Hematopoietic multipotent progenitor cell treated with erythropoietin and hydrocortisone succinate and interleukin-3 and kit ligand, for 4 days (in vitro differentiated cells): ENCODE measurements at places on chromosomes 2 and 18.

DNA sequence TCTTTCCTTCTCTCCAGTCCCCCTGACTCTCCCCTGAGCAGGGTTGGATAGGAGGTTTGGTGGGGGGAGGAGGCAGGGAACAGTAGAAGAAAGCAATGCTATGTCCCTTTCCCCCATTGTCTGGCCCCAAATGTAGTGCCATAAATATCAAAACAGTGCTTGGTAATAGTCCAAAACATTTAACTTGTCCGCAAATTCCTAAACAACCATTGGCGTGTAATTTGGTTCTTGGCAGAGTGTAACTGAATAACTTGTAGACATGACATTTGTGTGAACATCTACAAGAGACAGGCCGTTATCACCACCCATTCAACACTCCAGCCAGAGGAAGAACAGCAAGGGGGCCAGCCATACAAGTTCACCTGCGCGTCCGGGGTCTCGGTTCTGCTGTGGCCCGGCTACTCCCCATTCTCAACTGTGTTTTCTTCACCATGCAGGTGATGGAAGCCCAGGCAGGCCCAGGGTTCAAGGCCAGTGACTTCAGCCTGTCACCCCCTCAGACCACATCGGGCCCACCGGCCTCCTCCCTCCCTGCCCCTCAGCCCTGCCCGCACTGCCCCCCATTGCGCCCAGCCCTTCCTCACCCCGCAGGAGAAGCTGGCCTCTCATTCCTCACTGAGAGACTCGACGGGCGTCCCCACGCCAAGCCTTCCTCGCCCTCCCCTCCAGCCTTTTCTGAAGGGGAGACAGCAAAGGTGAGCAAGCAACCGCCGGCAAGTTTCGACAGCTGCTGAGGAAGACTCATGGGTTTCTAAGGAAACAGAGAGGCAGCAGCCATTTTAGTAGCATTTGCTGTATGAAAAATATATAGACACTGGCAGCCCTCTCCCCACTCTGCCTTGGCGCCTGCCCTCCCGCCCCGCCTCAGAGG lies 699 bp upstream of the RAPGEF4 start:
- DNase-seq = peak; percentile 13

DNA sequence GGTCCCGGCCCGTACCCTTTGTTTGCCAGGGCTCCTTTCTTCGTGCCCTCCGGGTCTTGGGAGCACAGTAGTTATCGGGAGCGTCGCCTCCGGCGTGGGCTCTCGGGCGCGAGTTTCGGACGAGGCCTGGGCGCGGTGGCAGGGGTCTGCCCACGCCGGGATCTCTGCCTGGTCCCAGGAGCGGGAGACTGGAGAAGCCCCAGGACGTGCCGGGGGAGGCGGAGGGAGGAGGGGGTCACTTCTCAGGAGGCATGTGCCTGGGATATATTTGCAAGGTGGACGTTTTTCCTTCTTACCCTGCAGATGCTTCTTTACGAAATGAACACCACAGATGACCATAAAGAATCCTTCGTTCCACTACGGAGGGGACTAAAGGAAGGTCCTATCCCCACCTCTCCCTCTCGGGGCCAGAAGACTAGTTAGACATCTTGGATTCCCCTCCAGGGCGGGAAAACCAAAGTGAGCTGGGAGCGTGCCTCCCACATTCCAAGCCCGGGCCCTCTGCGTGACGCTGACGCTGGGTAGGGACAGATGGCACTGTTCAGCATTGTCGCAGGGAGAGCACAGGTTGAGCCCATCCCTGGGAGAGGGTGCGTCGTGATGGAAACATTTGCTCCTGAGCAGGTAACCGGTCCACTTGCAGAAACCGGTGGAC lies 483 bp upstream of the FHL2 start:
- DNase-seq = no peak

DNA sequence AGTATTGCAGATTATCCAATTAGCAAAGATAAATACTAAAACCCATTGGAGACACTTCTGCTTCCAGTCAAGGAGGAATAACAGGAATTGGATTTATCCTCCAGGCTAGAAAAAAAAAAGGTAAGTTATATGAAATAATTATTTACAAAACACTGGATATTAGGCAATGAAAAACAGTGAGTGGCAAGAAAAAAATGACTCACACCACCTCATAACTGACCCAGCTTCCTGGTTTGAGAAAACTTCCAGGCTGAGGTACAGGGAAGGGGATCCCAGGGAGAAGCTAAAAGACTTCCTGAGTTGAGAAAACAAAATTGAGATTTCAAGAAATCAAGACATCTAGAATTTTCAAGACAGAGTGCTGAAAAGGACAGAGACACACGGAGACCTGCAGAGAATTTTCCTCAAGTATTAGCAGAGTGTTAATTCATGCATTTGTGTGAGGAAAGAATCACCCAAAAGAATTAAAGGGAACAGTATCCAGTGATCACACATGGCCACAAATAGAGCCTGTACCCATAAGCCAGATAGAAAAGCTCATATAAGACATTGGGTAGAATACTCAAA lies 17.4 kb downstream of the SRD5A2 start:
- DNase-seq = no peak

DNA sequence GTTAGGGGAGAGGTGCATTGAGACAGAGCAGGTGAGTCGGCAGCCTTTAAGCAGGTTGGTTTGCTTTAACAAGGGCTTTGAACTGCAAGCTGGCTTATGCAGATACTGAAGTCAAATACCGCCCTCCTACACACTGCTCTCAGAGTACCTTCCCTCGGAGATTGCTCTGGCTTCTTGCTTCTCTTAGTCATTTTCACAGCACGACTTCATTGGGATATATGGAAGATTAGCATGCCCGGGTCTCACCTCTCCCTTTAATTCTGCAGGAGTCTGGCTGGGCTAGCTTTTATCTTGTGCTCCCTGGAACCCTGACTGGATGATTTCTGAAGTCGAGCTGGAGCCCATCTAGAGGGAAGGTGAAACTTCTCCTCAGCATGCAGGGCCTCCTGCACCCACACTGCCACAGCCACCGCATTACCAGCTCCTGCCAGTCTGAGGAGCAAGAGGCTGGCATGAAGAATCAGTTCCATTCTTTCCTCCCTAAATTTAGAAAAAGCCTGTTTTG lies 395.5 kb upstream of the HNRNPA3 start:
- DNase-seq = peak; percentile 32

DNA sequence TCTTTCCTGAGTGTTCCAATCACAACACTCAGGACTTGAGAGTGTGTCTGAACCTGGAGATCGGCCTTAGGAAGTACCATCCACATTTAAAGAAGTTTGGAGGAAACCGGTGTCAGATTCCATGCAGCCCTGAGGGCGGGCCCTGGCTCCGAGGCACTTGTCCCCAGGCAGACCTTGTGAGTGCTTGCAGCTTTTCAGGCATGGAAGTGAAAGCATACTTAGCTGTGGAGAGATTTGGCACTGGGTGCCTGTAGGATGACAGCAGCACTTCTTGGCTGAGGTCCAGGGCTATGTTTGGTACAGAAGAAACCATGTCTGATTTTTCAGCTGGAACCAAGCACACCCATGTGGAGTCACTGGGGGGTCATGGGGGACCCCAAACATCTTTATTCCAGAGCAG lies 230.8 kb downstream of the SEPTIN10 start:
- peak; percentile 8 for DNase-seq

DNA sequence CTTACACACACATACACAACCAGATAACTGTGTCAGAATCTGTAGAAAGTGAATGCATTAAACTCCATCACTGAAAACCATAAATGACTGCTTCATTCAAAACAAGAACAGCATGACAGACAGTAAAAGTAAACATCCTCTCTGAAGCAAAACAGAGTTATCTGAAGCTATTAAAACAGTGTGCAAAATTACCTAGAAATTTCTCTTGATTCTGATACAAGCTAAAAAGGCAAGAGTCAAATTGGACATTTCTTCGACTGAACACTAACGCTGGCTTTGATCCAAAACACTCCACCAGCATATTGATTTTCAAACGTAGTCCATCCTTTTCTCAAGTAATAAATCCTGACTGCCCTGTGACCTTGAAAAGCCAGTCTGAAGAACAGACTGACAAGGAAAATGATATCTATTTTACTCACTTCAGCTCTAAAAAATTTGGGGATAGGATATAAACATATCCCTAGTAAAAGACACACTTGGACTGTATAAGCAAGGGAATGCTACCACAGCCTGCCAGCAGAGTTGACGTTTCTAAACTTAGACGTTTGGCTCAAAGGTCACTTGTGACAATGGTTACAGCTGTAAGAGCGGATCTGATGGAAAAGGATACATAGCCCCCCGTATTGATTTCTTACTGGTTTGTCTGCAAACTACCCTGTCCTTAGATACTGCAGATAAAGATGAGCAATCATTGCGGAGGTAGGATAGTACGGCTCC lies 128.9 kb upstream of the ITGB6 start:
- DNase-seq = no peak

DNA sequence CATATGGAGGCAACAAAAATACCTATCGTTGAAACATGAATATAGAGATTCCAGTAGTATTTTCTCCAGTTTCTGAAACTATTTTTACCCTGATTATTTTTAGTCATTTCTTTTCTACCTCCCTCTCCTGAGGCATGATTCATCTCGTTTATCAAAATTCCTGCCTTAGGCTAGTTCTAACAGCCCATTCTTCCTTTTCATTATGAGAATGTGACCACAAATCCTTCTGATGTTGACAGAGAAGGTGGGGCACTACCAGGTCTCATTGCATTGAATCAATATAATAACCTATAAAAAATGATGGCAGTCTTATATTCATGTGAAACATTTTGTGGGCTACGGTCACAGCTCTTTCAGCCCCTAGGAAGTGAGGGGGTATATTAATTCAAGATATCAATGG lies 406.5 kb upstream of the UBE2E3 start:
- no peak for DNase-seq

- no peak for DNase-seq
Measured at GRCh38 chr2:239132156-239132709, 268.6 kb downstream of the HDAC4 start.

GRCh38 chr2:131132729-131133128 lies 27.6 kb downstream of the PLEKHB2 start:
- DNase-seq = no peak

- no peak for DNase-seq
Measured at GRCh38 chr18:23992089-23992940, 22.2 kb upstream of the TTC39C start.

DNA sequence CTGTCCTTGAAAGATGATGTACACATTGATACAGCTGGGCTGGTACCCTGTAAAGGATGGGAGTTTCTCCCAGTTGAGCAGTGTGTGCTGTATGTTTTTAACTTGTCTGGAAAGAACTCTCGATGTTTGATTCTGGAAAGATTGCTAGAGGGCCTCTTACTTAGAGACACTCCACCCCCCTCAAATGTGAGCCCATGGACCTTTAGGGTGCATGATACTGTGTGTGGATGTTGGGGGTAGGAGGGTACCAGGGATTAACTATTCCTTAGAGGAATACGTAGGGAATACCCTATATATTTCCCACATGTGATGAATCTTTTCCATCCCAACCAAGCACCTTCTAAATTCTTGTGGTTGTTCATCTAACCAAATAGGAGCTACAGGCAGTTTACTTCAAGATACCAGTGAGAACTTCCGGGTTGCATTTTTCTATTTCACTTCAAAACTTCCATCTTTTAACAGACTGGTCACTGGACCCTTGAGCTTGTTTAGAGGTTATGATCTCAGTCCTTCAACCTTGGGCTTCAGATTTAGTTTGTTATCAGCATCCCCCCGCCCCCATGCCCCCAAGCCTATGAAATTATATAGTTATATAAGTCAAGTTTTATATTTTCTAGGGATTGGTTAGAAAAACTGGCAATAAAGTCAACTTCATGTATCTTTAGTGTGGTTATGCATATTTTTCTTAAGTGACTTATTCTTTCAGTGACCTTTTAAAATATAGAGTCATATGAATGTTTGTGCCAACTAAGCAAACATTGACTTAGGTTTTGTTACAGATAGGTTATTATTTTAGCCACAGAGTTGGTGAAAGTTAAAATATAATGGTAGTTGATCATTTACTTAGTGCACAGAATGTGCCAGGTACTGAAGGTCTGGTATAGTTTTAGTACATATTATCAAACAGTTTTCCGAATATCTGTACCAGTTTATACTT lies 18.2 kb downstream of the AFTPH start:
- DNase-seq = no peak

GRCh38 chr18:66440433-66440832 lies 163.5 kb downstream of the CDH19 start:
- DNase-seq = no peak
